ENCODE measurements at places on chromosomes 1 and 21.
A peak's percentile ranks its signal among the peaks of the same experiment; 100 is the strongest.

GRCh38 chr1:147794570-147794969, 34.2 kb upstream of the GJA5 start:
- H3K27me3 ChIP-seq = no peaks in the 10 kb centered on the region
- DNase-seq = no peak
- no peaks in the 10 kb centered on the region for H3K36me3 ChIP-seq
- H3K27ac ChIP-seq = no peak overlapping the region
- no peaks in the 10 kb centered on the region for H3K4me1 ChIP-seq
- H3K4me3 ChIP-seq = no peak overlapping the region

DNA sequence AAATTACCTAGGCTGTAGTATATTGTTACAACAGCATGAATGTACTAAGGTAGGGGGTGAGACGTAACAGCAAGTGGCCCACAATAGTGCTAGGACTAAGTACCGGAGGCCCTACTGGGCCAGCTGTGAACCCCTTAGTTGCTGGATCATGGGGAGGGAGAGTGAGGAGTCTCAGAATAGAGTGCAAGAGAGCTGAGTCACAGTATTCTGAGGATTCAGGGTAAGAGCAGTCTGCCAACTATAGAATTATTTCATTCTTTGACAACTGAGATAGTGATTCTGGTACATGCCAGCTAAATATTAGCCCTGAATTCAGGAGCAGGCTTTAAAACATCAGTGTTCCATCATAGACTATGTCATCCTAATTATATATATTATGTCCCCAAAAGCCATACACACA, 218.7 kb downstream of the TM2D1 start:
- peaks cover 2% of the 10 kb centered on the region for H3K27me3 ChIP-seq
- H3K4me1 ChIP-seq = no peaks in the 10 kb centered on the region
- H3K27ac ChIP-seq = no peak overlapping the region
- DNase-seq = no peak
- no peaks in the 10 kb centered on the region for H3K36me3 ChIP-seq

GRCh38 chr21:27078915-27079314, 112.0 kb upstream of the ADAMTS5 start:
- H3K4me1 ChIP-seq = no peaks in the 10 kb centered on the region
- no peak overlapping the region for H3K4me3 ChIP-seq
- DNase-seq = no peak
- no peaks in the 10 kb centered on the region for H3K27me3 ChIP-seq
- no peaks in the 10 kb centered on the region for H3K36me3 ChIP-seq

- H3K4me3 ChIP-seq = no peak overlapping the region
- no peak overlapping the region for H3K27ac ChIP-seq
- H3K36me3 ChIP-seq = no peaks in the 10 kb centered on the region
- H3K27me3 ChIP-seq = peaks cover 4% of the 10 kb centered on the region
Measured at GRCh38 chr21:45453308-45453950, 48.5 kb downstream of the COL18A1 start.

- no peak for DNase-seq
- no peaks in the 10 kb centered on the region for H3K36me3 ChIP-seq
- no peaks in the 10 kb centered on the region for H3K4me1 ChIP-seq
- no peak overlapping the region for H3K27ac ChIP-seq
Measured at GRCh38 chr1:65670518-65670917, 122.2 kb upstream of the PDE4B start.

- H3K36me3 ChIP-seq = peaks cover 24% of the 10 kb centered on the region
- H3K27me3 ChIP-seq = no peaks in the 10 kb centered on the region
- DNase-seq = peak; percentile 27
- peaks cover 50% of the 10 kb centered on the region for H3K4me1 ChIP-seq
Measured at GRCh38 chr21:43893536-43894205, 28.6 kb downstream of the AGPAT3 start.

GRCh38 chr1:3170561-3171453, 101.8 kb downstream of the PRDM16 start:
- no peak overlapping the region for H3K27ac ChIP-seq
- no peak overlapping the region for H3K4me3 ChIP-seq
- no peaks in the 10 kb centered on the region for H3K36me3 ChIP-seq
- H3K27me3 ChIP-seq = peaks cover 30% of the 10 kb centered on the region

DNA sequence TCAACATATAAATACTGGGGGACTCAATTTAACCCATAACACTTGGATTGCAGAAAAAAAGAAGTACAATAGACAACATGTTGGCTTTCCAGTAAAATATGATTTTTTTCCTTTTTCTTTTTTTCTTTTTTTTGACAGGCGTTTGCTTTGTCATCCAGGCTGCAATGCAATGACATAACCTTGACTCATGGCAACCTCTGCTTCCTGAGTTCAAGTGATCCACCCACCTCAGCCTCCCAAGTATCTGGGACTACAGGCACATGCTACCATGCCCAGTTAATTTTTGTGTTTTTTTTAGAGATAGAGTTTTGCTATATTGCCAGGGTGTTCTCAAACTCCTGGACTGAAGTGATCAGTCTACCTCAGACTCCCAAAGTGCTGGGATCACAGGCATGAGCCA, 1512.0 kb upstream of the PRMT6 start:
- no peak overlapping the region for H3K27ac ChIP-seq
- H3K4me3 ChIP-seq = no peak overlapping the region
- DNase-seq = no peak
- H3K36me3 ChIP-seq = no peaks in the 10 kb centered on the region
- no peaks in the 10 kb centered on the region for H3K27me3 ChIP-seq

DNA sequence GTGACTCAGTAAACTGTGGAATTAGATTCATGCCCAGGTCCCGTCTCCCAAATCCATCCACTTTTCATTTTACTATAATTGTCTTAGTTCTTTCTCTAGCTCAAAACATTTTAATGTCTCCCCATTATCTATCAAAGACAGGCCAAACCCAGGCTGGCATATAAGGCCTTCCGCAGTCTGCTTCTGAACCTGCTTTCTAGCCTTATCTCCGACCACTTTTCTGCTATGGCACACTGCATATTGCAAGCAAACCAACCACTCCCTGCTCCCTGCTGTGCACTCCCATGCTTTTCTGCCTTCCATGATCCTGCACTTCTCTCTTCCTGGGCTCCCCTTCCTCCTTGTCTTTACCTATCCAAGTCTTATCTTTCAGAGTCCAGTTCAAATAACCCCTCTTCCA, 17.3 kb upstream of the PIGM start:
- DNase-seq = no peak
- H3K36me3 ChIP-seq = no peaks in the 10 kb centered on the region
- H3K4me3 ChIP-seq = no peak overlapping the region

GRCh38 chr1:104212239-104212638, 462.5 kb downstream of the AMY1C start:
- no peaks in the 10 kb centered on the region for H3K36me3 ChIP-seq
- no peak overlapping the region for H3K27ac ChIP-seq
- H3K4me1 ChIP-seq = no peaks in the 10 kb centered on the region
- H3K27me3 ChIP-seq = no peaks in the 10 kb centered on the region

DNA sequence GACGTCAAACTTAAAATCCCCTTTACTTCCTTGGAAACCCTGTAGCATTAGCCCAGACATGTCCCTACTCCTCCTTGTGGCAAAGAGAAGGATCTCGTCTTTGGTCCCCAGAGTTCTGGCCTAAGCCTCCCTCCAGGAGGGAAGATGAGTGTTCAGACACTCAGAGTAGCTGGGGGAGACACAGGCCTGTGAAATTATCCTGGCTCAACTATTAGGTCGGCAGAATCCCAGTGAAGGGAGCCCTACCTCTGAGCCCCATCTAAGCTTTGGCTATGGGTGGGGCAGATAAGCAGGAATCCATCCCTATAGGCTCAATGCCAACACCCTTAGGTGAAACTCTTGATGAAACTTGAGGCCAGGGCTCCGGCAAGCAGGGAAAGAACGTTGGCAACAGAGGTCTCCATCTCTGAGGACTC, 1.7 kb upstream of the SFN start:
- peaks cover 1% of the 10 kb centered on the region for H3K36me3 ChIP-seq
- no peak overlapping the region for H3K27ac ChIP-seq
- DNase-seq = no peak
- H3K4me1 ChIP-seq = peaks cover 28% of the 10 kb centered on the region

- H3K27me3 ChIP-seq = peaks cover 15% of the 10 kb centered on the region
- no peaks in the 10 kb centered on the region for H3K36me3 ChIP-seq
- no peak overlapping the region for H3K27ac ChIP-seq
- no peak overlapping the region for H3K4me3 ChIP-seq
- H3K4me1 ChIP-seq = no peaks in the 10 kb centered on the region
Measured at GRCh38 chr1:53483170-53483569, 24.0 kb downstream of the DMRTB1 start.

GRCh38 chr1:53532377-53532776, 73.2 kb downstream of the DMRTB1 start:
- H3K4me1 ChIP-seq = no peaks in the 10 kb centered on the region
- H3K36me3 ChIP-seq = no peaks in the 10 kb centered on the region
- DNase-seq = no peak
- H3K27ac ChIP-seq = no peak overlapping the region

Measured in activated naive CD8-positive, alpha-beta T cell treated with anti-CD3 and anti-CD28 coated beads, Interleukin-2, amount 50 U/mL, for 24 hours (primary cell).